GM23338 (cell line): ENCODE measurements at places on chromosomes 6 and 20.

- no peak for DNase-seq
These were observed 86.9 kb downstream of the PHACTR1 start for GRCh38 chr6:12803486-12803885.

- peak; percentile 48 for DNase-seq
These were observed 1.4 kb downstream of the BACH2 start for GRCh38 chr6:90294989-90295853.

GRCh38 chr20:39395478-39396291 lies 433.5 kb downstream of the DHX35 start:
- no peak for DNase-seq

- no peak for DNase-seq
These were observed 27.9 kb upstream of the MAP3K4 start for GRCh38 chr6:160963651-160964050.

DNA sequence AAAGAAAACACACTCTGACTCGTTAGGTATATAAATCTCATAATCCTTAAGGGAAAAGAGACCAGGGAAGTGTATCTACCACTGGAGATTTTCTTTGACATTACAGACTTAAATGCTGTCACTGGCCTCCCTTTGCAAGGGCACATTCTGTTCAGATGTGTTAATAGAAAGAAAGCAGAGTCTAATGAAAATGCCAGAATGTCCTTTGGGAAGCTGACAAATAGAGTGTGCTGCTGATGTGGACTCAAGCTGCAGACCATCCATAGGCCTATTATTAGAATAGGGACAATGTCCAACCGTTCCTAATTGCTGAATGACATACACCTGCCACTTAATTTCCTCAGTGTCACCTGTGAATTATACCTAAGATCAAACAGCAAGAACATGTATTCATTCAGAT lies 41.2 kb downstream of the SLC35D3 start:
- DNase-seq: no peak

GRCh38 chr6:97778290-97779038 lies 495.4 kb upstream of the MMS22L start:
- peak; percentile 97 for DNase-seq

- DNase-seq: no peak
These were observed 162.6 kb upstream of the TOP1 start for GRCh38 chr20:40866056-40866455.

GRCh38 chr6:41467061-41467460 lies 79.1 kb upstream of the FOXP4 start:
- DNase-seq: no peak

DNA sequence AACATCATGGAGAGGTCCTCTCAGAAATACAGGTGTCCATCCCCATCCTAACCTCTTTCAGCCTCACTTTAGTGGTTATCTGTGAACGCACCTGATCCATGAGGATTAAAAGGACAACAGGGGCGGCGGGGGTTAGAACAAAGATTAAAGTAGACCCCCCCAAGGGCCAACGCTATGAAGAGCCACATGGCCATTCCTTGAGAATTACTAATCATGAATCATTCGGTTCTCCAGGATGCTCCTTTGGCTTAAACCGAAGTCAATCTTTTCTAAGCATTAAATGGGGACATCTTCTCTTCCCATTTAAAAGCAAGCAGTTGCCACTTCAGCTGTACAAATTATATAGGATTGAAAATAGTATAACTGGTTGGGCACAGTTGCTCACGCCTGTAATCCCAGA lies 212.4 kb downstream of the GMPR start:
- no peak for DNase-seq

- DNase-seq: no peak
These were observed 66.3 kb downstream of the CEP162 start for GRCh38 chr6:84161190-84161589.

GRCh38 chr20:55086421-55086820 lies 611.0 kb downstream of the DOK5 start:
- DNase-seq: no peak

GRCh38 chr6:72748759-72749158 lies 126.9 kb downstream of the KCNQ5 start:
- no peak for DNase-seq

DNA sequence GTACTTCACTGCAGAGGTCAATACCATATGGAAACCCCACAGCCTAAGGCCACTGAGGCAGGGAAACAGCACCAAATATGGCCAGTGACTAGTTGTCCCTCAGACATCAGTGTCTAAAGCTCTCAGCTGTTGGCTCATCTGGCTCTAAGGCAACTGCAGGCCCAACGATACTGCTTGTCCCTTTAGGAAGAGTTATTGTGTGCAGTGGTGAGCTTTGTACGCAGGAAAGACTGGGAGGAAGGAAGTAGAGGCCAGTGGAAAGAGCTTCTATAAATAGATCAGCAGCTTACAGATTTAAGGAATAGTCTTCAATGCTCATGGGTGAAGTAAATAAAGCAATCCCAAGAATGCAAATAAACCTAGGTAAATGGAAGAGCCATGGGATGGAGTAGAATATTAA lies 29.3 kb downstream of the DNAAF9 start:
- DNase-seq: no peak

- peak; percentile 26 for DNase-seq
These were observed 128.0 kb upstream of the NT5E start for GRCh38 chr6:85321906-85322305.

DNA sequence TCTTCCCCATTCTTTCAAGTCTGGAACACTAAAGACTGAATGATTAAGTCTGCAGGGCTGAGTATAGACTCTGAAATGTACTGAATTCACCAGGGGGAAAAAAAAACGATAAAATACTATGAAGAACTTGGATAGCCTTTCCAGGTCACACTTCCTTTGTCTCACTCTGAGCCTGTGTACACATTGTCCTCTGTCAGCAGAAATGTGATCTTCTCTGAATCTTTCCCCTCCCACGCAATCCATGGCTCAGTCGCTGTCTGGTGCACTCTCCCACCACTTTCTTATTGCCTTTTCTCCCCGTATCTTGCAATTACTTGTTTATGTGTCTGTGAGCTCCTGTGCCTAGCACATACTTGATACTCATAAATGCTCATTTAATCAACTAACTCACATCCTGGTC lies 212.6 kb upstream of the RSPO3 start:
- no peak for DNase-seq

DNA sequence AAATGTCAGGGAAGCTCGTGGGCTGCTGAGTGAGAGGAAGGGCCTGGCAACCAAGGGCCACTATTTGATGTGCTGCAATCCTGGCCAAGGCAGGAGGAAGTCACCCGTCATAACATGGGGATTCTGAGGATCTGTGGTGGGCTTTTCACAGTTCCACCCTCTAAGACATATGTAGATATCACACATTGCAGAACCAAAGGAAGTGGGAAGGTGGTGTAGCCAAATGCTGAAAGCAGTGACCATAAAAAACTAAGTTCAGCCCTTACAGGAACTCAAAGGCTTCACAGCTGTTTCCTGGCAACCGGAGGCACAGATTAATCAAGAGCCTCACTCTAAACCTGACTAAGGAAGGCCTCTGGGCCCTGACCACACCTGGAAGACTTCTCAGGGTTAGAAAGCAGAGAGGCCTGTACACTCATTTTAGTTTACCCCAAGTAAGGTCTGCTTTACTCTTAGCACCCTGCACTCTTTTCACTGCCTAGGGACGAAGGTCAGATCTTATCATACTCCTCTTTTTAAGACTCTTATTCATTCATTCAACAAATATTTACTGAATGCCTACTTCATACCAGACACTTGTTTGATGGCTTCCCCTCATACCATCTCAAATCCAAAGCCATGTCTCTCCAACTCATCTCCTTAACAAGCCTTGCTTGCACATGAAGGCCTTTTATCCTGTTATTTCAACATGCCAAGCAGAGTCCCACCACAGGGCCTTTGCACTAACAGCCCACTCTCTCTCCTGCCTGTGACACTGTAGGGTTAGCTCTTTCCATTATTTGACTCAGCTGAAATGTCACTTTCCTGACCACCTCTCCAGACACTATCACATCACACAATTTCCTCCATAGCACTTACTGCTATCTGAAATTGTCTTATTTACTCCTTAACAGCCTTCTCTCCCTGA lies 2.6 kb downstream of the UBE2V1 start:
- no peak for DNase-seq

DNA sequence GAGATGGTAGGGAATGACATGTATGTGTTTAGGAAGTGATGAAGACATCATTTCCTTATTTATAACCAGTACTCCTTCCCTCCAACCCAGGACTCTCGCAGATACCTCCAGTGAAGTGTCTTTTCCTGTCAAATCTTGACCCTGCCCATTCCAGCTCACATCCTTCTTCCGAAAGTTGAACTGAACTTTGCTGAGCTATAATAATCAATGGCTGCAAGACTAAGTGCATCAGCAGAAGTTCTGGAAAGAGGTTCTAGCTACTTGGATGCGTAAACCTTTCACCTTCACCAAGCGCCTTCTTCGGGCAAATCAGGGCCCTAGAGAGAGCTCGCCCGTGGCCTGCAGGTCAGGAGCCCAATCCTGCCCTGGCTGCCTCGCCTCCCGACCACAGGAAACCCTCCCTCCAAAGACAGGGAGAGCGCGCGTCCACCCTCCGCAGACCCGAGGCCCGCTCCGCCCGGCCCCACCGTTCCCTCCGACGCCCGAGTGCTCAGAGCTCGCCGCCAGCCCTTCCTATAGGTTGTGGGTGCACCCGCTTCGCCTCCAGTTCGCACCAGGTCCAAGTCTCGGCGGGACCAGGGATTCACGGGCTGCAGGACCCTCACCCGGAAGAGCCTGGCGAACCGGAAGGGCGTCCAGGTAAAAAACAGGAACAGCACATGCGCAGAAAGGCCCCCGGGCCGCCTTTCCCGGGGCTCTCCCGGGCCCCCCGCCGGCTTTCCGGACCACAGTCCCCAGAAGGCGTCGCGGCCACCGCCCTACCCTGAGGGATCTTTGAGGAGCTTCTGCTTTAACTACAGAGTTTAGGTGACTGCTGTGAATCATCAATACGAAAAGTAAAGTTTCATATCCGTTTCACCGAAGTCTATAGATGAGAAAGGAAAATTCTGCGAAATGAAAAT lies at the start of gene ZNF334:
ZNF334 (minus strand) TSS at position 617 of the 902 bp plus-strand sequence. CDS start 1,457 bp downstream, outside the sequence.
- DNase-seq: peak; percentile 96

GRCh38 chr6:90204327-90205056 lies 92.2 kb downstream of the BACH2 start:
- no peak for DNase-seq
